Neuronal stem cell (in vitro differentiated cells): ENCODE measurements at places on chromosomes 16 and 17.

DNA sequence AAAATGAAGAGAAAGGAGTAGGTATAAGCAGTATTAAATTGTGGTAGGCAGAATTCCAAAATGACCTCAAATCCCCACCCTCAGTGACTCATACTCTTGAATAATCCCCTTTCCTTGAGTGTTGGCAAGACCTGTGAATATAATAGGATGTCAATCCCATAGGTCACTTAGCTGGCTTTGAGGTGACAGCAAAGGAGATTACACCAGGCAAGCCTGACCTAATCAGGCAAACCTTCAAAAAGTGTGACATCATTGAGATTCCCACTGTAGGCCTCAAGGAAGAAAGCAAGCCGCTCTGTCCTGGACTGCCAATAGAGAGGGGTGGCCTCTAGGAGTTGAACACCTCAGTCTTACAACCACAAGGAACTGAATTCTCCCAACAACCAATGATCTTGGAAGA, 535.2 kb downstream of the RBFOX1 start:
- H3K4me1 ChIP-seq = no peaks in the 10 kb centered on the region
- no peak overlapping the region for H3K4me3 ChIP-seq

GRCh38 chr16:54201200-54201599, 85.4 kb downstream of the IRX3 start:
- DNase-seq = no peak
- peaks cover 5% of the 10 kb centered on the region for H3K27me3 ChIP-seq
- no peak overlapping the region for H3K4me3 ChIP-seq
- no peak overlapping the region for H3K27ac ChIP-seq
- peaks cover 4% of the 10 kb centered on the region for H3K4me1 ChIP-seq
- H3K36me3 ChIP-seq = no peaks in the 10 kb centered on the region

GRCh38 chr17:30228011-30228410, 7.5 kb downstream of the SLC6A4 start:
- no peak overlapping the region for H3K4me3 ChIP-seq
- no peak overlapping the region for H3K27ac ChIP-seq
- peaks cover 11% of the 10 kb centered on the region for H3K27me3 ChIP-seq
- no peaks in the 10 kb centered on the region for H3K36me3 ChIP-seq
- DNase-seq = no peak

DNA sequence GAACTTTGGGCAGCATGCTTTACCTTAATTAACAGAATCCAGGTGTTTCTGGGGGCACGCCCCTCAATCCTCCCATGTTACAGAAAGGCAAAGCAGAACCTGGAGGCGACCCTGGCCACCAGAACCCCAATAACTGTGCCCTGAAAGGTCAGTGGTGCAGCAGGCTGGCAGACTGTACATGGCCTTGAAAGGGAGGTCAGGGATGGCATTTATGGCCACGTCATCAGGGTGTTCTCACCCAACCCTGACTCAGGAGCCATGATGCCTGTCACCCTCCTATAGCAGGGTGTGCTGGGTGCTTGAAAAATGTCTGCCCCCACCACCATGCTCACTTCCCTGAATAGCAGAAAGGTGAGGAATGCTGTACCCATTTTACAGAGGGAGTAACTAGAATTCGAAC, 177.7 kb downstream of the TMEM132E start:
- peaks cover 7% of the 10 kb centered on the region for H3K4me1 ChIP-seq
- no peaks in the 10 kb centered on the region for H3K27me3 ChIP-seq
- H3K4me3 ChIP-seq = no peak overlapping the region
- H3K27ac ChIP-seq = no peak overlapping the region
- no peaks in the 10 kb centered on the region for H3K36me3 ChIP-seq
- DNase-seq = no peak

DNA sequence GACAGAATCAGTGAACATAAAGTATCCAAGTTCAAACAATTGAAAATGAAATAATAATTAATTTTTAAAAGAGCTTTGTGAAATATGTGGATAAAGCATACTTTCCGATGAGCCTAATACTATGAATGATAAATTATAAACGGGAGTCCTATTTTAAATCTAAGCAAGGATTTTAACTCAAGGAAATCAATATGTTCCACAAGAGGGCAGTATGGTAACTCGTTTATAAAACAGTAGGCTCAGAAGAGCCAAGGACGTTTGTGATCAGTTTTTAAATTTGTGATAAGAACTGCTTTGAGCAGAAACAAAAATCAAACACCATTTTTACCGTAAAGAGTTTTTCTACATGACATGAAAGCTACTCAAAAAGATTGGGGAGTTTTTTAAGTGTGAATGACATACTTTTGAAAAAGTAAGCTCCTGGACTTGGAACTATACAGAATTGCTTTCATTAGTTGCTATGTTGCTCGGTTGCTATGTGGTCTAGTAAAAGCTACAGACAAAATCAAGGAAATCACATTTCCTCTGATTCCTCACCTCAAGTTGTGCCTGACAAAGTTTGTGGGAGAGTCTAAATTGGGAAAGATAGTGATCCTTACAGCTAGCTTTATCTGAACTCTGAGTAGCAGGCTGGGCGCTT, 11.8 kb upstream of the TEKT1 start:
- peak; percentile 27 for DNase-seq
- no peak overlapping the region for H3K27ac ChIP-seq
- no peaks in the 10 kb centered on the region for H3K36me3 ChIP-seq
- peaks cover 4% of the 10 kb centered on the region for H3K27me3 ChIP-seq
- no peaks in the 10 kb centered on the region for H3K4me1 ChIP-seq
